ENCODE measurements at places on chromosomes 6 and 20.

GRCh38 chr6:130968476-130968875 is 94.6 kb downstream of the EPB41L2 start:
- DNase-seq, result no peak

GRCh38 chr6:26595669-26596269 is 984 bp upstream of the ABT1 start:
- DNase-seq, result peak; percentile 88

GRCh38 chr20:60238992-60239660 is 280.9 kb downstream of the CDH26 start:
- DNase-seq, result no peak

DNA sequence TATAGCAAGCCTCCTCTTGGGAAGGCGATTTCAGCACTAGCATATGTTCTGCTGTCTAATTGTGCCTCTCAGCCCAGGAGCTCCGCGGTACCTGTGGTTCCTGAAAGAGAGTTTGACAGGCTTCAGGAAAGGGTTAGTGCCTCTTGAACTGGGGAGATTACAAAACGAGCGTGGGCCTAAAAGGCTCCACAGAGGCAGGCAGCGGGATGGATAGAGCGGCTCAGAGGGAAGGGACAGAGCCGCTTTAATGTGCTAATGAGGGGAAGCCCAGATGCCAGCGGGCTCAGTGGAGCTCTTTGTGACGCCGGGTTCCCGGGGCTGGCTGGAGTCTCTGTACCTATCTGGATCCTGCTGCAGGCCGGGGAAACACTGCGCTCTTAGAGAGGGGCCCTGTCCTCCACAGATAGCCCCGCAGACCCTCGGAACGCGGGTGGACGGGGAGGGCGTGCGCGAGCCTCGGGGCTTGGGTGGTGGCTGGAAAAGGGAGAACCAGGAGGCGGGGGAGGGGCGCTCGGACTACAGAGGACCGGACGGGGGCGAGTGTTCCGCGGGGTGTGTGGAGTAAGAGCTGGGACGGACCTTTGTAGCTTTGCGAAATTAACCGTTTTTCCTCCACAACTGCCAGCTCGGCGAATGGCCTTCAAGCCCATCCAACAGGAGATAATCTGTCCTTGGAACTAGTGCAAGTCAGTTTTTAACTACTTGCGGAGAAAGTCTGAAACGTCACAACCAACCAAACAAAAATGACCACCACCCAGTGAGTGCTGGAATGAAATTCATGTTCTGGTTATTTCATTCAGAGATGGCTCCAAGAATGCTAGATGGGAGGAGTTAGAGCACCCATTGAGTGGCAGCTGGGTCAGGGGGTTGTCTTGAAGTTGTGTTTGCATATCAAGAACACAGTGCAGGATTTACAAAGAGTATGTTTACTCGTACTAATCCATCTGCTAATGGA is 13.0 kb downstream of the SLC35F1 start:
- no peak for DNase-seq

GRCh38 chr6:75579951-75580350 is 21.7 kb upstream of the SENP6 start:
- no peak for DNase-seq

DNA sequence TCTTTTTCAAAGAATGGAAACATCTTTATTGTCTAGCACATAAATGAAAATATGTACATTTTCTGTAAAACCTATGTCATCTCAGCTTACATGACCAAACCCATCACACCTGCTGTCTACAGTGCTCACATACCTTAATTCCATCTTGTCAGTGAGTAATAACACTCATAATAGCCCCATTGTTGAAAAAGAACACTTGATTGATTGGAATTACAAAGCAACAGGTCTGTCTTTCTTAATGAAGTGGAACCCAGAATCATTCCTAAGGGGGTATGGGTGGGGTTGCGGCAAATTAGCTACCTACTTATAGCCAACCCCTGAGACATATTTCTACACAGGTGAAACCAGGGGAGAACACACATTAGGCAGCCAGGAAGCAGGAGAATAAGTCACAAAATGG is 20.2 kb downstream of the ADGRF4 start:
- no peak for DNase-seq

GRCh38 chr6:87099472-87099871 is 4.6 kb upstream of the CGA start:
- no peak for DNase-seq

GRCh38 chr6:96156425-96156824 is 140.7 kb downstream of the FUT9 start:
- DNase-seq, result no peak

DNA sequence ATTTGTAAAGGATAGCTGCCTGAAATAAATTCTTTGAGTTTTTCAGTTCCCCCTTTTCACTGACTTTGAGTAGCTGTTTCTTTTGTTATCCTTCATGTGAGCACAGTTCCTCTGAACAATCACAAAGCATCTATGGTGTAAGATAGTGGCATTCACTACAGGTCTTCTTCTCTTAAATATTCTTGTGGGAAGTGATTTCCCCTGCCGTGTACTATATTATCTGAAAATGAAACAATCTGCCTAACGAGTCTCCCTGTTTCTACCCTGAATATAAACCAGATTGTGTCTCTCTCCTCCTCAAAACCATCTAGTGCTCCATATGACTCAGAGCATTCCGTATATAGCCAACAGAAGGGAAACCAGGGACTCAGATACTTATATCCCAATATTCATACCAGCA is 380.1 kb upstream of the SOX4 start:
- no peak for DNase-seq

- no peak for DNase-seq
These were observed 5.0 kb downstream of the MARCKS start for GRCh38 chr6:113862112-113862511.

GRCh38 chr6:92559611-92560010 is 859.7 kb downstream of the EPHA7 start:
- no peak for DNase-seq

- no peak for DNase-seq
These were observed 410.0 kb downstream of the PLCB1 start for GRCh38 chr20:8542110-8542486.

DNA sequence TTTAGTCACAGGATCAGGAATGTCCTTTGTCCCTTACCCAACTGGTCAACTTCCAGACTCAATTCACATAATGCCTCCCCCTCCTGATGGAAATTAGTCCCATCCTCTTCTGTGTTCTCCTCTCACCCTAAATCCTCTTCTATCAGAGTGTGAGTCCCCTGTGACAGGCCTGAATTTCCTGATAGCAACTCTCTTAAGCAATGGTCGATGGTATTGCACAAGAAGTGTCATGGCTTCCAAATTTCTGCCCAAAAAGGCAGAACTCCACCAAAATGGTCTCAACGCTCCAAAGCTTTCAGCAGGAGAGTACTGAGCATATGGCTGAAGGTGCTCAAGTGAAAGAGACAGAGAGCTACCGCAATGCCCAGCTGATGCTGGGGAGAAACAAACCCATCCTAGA is 2.4 kb downstream of the PREP start:
- no peak for DNase-seq

- no peak for DNase-seq
These were observed 91.9 kb downstream of the CCDC170 start for GRCh38 chr6:151585741-151586140.

- no peak for DNase-seq
These were observed 8.4 kb downstream of the PSMA7 start for GRCh38 chr20:62134735-62135231.

GRCh38 chr6:158879180-158879579 is 60.0 kb upstream of the EZR start:
- no peak for DNase-seq

GRCh38 chr6:34748757-34749156 is 8.5 kb upstream of the SNRPC start:
- no peak for DNase-seq

DNA sequence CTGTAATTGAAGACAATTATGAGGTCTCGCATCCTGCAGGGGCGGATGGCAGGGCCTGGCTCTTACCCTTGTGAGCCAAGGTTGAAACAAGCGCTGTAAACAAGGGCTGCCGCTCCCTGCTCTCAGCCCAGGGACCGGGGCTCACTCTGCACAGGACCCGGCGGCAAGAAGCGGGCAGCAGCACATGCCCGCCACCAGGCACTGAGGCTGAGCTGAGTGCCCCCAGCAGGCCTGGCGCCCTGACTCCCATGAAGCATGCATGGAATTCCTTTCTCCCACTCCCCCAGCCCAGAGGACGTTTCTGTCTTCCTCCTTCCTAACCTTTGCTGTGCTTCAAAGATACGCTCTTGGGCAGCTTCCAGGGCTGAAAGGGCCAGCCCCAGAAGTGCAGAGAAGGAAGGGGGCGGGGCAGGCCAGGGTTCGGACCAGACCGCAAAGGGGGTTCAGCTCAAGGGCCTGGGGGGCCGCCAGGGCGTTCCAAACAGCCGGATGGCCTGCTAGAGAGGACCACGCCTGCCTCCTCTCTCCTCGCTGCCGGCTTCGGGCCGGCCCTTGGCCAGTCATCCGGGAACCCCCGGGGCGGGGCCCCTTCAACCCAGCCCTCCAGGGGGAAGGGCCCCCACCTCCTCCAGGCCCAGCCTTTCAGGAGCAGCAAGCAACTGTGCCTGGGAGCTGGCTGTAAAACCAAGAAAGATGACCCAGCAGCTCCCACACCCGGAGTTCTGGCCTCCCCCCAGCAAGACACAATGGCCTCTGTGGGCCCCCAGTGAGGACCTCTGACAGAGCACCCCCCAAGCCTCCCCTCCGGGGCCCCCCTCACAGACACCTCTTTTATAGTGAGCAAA is 109.9 kb downstream of the NOL4L start:
- no peak for DNase-seq

- peak; percentile 67 for DNase-seq
These were observed 6.5 kb downstream of the RIPOR2 start for GRCh38 chr6:24929242-24929641.

- DNase-seq, result no peak
These were observed 11.3 kb downstream of the GABRR1 start for GRCh38 chr6:89205819-89206218.

GRCh38 chr6:15375638-15376290 is 129.9 kb downstream of the JARID2 start:
- DNase-seq, result no peak

GRCh38 chr6:106609699-106610098 is 19.6 kb downstream of the RTN4IP1 start:
- peak; percentile 36 for DNase-seq

- peak; percentile 67 for DNase-seq
These were observed 79.8 kb upstream of the CHD6 start for GRCh38 chr20:41697861-41698559.

DNA sequence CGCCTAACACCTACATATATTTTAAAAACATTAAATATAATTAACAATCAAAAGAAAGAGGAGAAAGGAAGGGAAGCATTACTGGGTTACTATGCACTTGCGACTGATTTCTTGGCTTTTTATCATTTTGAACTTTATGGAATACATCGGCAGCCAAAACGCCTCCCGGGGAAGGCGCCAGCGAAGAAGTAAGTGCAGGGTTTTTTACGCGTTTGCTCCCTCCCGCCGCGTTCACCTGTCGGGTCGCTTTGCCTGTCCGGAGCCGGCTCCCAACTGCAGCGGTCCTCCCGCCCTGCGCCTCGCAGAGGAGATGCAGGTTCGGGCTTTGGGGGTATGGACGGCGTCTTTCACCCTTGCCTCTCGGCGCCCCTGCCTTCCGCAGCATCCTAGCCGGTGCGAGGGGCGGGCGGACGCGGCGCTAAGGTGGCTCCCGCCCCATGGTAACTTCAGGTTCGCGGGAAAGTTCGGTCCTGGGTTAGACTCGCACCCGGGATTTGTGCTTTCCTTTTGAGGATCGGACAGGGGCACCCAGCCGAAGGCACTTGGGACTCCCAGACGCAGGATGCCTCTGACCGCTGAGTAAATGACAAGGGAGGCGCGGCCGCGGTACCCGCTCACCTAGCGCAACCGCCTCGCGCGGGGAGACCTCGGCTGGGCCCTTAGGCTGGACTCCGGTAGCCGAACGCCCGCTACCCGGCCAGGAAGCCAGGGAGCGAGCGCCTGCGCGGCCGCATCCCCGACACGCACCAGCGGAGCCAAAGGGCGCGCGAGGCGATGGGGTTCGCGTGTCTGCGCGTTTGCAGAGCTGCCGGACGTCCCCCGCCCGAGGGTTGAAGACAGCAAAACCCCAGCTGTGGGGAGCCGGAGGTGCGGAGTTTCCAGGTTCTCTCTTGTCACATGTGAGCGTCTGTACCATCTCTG is 891 bp downstream of the RSPO3 start:
- no peak for DNase-seq

GRCh38 chr20:44589537-44589936 is 7.2 kb downstream of the PKIG start:
- DNase-seq, result no peak

DNA sequence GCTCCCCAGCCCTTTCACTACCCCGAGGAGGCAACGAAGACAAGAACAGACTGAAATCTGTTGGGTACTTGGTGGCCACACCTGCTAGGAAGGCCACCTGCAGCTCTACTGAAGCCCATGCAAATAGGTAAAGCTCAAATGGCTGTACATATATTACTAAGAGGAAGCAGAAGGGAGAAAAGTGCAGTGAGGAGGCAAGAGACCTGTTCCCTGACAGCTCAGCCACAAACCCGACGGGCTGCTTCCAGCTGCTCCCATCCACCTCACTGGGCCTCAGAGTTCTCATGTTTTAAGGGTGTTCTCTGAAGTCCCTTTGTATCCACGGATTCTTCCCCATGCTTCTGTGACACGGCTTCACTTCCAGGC is 24.6 kb downstream of the TRAM2 start:
- no peak for DNase-seq

- no peak for DNase-seq
These were observed 124.4 kb downstream of the TCP11 start for GRCh38 chr6:35016502-35017321.

- no peak for DNase-seq
These were observed 254.0 kb downstream of the DLL1 start for GRCh38 chr6:170036916-170037315.

- no peak for DNase-seq
These were observed 753.4 kb downstream of the QKI start for GRCh38 chr6:164167873-164168405.

DNA sequence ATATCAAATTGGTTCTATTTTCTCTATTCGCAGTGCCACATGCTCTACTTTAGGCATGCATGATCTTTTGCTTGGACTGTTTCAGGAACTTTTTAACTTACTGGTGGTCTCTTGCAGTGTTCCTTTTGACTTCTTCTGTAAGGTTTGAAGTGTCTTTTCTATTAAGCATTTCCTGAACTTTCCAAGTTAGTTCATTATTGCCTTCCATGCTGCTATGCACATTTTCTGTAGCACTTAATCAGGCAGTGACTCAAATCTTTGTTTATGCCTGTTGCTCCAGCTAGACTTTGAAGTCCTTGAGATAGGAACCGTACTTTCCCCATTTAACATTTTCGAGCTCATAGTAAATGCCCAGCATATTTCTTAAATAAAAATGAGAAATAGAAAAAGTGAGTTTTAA is 52.2 kb downstream of the FAM83B start:
- no peak for DNase-seq

GRCh38 chr6:6906570-6907213 is 201.1 kb upstream of the RREB1 start:
- no peak for DNase-seq

GRCh38 chr6:94862112-94862511 is 715.2 kb upstream of the MANEA start:
- no peak for DNase-seq

- DNase-seq, result no peak
These were observed 175.4 kb upstream of the KCNQ5 start for GRCh38 chr6:72446430-72446829.

Data from hematopoietic multipotent progenitor cell (in vitro differentiated cells).